Astrocyte of the cerebellum (primary cell): ENCODE measurements at places on chromosomes 3 and 15.

GRCh38 chr3:72380193-72380592 is 468.1 kb downstream of the SHQ1 start:
- DNase-seq, result no peak

DNA sequence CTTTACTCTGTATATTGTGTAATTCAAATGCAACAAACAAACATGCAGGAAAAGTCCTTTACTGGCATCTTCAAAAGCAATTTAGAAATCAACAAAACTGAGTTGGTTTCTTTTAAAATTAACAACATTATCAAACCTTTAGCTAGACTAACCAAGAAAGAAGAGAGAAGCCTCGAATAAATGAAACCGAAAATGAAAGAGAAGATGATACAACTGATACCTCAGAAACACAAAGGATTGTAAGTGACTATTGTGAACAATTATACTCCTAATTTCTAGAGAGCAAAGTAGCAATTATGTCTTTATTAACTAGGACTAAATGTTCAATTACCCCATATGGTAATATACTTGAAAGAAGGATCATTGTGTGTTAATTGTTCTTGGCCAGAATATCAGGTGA is 49.2 kb upstream of the P3H2 start:
- DNase-seq, result no peak

DNA sequence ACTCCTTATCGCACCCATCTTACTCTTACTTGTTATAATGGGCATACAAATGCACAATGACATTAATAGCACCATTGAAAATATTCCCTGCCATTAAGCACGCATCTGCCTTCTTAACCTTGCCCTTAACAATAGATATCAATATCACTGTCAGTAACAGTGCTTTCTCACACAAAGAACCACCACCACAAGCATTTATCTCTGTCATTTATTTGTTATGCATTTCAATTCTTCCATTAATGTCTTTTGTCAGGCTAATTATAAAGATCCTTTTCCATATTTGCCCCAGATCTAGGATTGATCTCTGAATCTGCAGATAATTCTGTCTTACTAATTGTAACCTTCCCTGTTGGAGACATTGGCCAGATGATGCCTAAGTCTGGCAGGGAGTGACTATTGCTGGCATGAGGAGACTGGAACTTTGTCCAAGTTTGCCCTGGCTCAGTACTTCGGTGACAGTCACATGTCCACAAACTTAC is 419.6 kb upstream of the TGFBR2 start:
- no peak for DNase-seq

GRCh38 chr3:144948711-144949110 is 977.1 kb downstream of the DIPK2A start:
- no peak for DNase-seq

GRCh38 chr3:16415911-16416476 is 97.5 kb downstream of the RFTN1 start:
- no peak for DNase-seq

DNA sequence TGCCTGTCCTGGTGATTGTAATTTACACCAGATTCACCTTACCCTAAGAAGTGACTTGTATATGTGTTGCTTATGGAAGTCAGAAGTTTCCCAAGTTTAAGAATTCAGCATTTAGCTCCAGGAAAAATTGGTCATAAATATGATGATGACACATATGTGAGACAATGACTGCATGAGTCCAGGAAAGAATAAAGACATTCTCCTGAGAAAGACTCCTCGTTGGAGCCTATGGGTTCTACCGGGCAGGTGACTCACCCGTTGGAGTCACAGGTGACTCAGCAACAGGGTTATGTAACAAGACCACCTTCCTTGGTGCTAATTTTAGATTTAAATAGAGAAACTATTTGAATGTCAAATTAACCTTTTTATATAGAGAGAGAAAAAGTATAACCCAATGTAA is 662.4 kb downstream of the FHIT start:
- DNase-seq, result peak; percentile 22

GRCh38 chr15:93331545-93332167 is 242.6 kb upstream of the RGMA start:
- no peak for DNase-seq

GRCh38 chr3:40608091-40608490 is 83.3 kb downstream of the ZNF621 start:
- DNase-seq, result no peak

GRCh38 chr3:12999147-13000140 is 73.8 kb downstream of the IQSEC1 start:
- no peak for DNase-seq

- no peak for DNase-seq
These were observed 81.0 kb downstream of the CLDN11 start for GRCh38 chr3:170499562-170500156.

DNA sequence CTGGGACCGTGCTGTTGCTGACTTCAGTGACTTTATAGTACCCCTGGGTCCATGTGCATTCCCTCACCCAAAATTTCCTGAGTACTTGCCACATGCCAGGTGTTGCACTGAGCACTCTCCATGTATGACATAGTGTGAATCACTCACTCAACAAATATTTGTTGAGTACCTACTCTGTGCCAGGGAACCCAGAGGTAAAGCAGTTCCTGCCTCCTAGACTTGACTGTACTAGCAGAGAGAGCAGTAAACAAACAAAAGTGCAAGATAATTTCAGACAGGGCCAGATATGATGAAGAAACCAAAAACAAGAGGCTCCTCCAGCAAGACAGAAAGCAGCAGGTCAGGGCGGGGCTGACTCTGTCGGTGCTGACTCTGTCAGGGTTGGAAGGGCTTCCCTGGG is 12.2 kb downstream of the TGM4 start:
- no peak for DNase-seq

DNA sequence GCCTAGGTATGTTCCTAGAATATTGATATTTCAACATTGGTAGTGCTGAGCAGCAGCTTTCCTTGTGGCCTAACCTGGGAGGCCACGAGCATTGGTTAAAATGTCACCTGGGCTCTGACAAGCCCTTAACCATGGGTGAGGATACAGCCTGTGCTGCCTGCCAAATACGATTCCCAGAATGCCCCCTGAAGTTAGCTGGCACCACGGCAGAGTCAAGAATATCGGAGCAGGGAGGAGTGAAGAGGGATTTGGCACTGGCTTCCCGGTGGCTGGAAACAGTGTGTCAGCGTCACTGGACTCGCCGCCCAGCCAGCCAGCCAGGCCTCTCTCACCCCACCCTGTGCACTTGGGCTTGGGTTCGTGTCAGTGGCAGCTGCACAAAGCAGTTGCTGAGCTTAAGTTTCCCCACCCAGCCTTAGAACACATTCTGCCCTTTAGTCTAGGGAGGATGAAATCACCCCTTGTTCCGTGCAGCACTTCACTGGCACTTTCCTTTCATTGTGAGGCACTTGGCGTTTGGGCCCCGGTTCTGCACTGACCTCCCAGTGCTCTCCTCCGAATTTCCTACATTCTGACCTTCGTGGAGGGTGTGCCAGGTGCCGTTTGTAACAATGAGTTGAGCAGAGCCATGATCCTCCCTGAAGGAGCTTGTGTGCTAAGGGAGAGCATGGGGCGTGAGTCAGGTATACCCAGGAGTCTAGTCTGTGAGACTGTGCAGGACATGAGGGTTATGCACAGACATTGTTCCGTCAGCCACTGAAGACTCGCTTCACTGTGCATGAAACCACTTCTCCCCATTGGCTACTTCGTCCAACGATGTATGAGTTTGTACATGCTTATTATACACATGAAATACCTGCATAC is 152.8 kb upstream of the BHLHE40 start:
- DNase-seq, result no peak

GRCh38 chr3:9933561-9934234 is at the start of gene CRELD1:
Gene CRELD1 (plus strand): TSS chr3:9933834. CDS start chr3:9934439, 605 bp downstream.
- DNase-seq, result peak; percentile 65

- DNase-seq, result no peak
These were observed 30.6 kb downstream of the CRTAP start for GRCh38 chr3:33144433-33144832.

GRCh38 chr15:84811151-84811550 is 6.0 kb upstream of the ALPK3 start:
- DNase-seq, result no peak

DNA sequence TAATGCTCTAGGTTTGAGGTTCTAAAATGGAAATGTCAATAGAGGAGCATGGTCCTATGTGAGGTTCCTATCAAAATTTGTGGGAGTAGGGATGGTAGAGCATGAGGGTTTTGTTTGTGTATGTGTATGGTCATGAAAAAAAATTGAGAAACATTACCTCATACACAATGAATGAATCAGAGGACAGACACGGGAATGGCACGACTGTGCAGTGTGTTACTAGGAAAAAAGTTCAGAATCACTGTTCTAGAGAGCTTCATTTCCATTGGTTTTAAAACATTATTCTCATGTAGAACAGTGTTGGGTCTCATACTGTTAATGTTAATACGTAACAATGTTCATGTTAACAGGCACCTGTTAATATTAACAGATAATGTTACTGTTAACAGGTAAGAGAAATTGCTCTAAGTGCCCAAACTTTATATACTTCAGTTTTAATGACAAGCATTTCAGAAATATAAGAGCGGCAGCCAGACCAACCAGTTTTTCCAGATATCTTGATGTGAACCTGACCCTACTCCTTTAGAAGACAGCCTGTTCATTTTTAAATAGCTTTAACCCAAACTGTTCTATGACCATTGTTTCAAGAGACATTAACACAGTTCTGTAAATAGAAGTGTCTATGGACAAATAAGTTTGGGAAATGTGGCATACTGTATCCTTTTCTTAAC is 48.0 kb downstream of the SLC15A2 start:
- DNase-seq, result no peak

DNA sequence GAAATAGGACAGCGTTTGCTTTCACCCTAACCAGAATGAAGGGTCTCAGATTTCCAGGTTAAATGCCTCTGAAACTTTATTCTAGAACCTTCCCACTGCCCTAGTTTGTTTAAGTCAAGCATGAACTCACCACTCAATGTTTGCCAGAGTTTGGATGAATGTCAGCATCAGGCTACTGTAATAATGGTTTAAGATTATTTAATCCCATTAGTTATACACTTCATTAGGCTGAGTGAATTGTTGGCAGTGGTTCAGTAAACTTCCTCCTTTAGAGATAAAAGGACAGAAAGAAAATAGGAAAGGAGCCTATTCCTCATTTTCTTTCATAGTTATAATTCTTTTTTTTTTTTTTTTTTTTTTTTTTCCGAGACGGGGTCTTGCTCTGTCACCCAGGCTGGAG is 401.9 kb upstream of the TPRG1 start:
- DNase-seq, result no peak

- no peak for DNase-seq
These were observed 457.8 kb upstream of the ROBO2 start for GRCh38 chr3:76582098-76582497.

DNA sequence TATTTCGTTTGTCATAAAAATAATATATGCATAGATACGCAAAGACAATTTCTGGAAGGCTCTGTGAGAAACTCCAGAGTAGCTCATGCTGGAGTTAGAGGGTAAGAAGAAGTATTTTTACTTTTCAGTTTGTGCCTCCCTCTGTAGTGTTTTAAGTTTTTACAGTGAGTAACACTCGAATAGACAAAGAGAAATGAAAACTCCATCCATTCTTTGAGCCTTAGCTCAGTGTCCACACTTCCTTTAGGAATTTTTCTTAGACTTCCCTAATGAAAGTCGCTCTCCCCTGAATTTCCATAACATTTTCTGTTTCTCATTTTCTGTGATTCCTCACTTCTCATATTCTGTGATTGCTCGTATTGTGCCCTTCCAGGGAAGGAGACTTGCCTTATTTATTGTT is 2.1 kb downstream of the BLOC1S6 start:
- no peak for DNase-seq

- DNase-seq, result no peak
These were observed 4.4 kb upstream of the SNX22 start for GRCh38 chr15:64146885-64147681.

DNA sequence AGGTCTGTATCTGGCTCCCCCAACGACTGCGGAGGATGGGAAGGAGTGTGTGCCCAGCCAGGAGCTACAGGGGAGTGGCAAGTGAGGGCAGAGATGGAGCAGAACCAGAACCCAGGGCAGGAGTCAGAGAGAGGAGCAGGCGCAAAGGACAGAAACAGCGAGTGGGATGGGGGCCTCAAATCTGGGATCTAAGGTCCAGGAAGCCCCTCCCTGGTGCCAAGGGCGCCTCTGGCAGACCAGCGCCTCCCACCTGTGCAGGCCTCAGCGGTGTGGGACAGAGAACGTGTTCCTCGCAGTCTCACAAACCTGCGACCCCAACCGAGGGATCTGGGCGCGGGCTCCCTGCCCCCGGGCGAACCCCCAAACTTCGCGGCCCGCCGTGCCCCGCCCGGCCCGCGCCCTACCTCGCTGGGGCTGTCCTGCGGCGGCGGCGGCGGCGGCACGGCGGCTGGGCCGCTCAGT is 301 bp downstream of the PCBP4 start:
- DNase-seq, result no peak

DNA sequence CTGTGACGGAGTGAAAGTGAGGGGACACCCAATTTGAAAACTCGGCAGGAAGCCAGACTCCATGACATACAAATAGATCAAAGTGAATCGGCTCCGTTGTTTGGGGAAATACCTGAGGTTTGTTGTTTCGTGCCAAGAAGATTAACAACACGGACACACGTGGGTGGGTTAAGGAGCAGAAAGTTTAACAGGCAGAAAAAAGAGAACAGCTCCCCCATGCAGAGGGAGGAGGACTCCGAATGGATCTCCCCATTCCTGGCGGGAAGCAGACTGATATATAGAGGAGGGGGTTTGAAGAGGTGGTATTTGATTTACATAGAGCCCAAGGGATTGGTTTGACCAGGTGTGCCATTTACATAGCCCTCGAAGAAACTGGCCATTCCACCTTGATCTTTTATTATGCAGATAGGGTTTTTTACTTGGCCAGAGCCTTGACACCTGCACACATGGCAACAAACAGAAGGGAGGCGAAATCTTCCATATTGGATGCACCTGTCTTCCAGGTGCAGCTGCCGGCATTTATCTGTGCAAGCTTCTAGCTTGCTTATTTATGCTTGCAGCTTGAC is 4.8 kb upstream of the SACM1L start:
- DNase-seq, result no peak

GRCh38 chr3:156535162-156535627 is 19.7 kb downstream of the SSR3 start:
- DNase-seq, result peak; percentile 100

GRCh38 chr3:36600404-36600803 is 163.9 kb downstream of the DCLK3 start:
- DNase-seq, result no peak

GRCh38 chr15:91589360-91589759 is 264.1 kb upstream of the SLCO3A1 start:
- DNase-seq, result no peak

- DNase-seq, result no peak
These were observed 215.9 kb upstream of the CTDSPL start for GRCh38 chr3:37645517-37646380.

GRCh38 chr3:160091441-160091840 is 102.8 kb downstream of the IL12A start:
- no peak for DNase-seq

GRCh38 chr3:11819146-11819689 is 27.5 kb downstream of the TAMM41 start:
- no peak for DNase-seq

DNA sequence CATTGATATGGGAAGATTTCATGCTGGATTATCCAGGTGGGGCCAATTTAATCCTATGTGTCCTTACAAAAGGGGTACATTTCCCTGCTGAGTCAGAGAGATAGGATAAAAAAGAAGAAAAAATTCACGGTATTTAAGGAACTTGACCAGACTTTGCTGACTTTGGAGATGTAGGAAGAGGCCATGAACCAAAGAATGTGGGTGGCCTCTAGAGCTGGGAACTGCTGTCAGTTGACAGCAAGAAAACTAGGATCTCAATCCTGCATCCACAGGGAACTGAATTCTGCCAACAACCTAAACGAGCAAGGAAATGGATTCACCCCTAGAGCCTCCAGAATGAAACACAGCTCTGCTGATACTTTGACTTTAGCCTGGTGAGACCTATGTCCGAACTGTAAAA is 148.1 kb upstream of the SLC24A5 start:
- DNase-seq, result no peak

- DNase-seq, result no peak
These were observed 45.6 kb upstream of the LDHAL6B start for GRCh38 chr15:59160880-59161593.
